Anterior cingulate cortex (tissue), 58 donors: ENCODE measurements at places on chromosomes 12 and 14.

- DNase-seq = no peak
Observed at GRCh38 chr14:68660495-68660894, 132.4 kb downstream of the ZFP36L1 start.

DNA sequence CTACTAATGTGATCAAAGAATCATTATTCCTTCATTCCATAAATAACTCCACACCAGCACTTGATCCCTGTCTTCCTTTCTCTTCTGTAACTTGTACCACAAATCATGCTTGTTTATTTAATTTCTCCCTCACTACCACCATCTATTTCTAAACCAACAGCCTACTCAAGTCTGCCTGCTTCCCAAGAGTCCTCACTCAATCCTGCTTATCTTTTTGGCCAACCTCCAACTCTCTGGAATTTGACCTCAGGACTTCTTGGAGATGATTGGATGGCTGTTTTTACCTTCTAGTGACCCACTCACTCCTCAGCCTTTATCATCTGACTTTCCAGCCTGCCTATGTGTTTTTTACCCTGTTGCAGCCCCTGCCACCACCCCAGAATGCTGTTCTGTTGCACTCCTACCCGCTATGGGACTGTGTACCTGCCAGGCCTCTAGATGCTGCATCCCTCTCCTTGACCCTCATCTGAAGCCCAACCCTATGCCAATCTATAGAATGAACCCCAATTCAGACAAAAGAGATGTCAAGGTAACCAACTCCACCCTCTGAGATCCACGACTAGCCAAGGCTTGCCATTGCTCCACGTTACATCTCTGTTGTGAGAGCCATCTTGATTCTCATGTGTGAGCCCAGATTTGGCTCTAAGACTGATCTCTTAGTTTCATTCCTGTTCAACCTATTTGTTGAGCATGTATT, 150.2 kb upstream of the PLEKHG7 start:
- no peak for DNase-seq

- DNase-seq = no peak
Observed at GRCh38 chr14:72714094-72714493, 179.8 kb downstream of the DPF3 start.

DNA sequence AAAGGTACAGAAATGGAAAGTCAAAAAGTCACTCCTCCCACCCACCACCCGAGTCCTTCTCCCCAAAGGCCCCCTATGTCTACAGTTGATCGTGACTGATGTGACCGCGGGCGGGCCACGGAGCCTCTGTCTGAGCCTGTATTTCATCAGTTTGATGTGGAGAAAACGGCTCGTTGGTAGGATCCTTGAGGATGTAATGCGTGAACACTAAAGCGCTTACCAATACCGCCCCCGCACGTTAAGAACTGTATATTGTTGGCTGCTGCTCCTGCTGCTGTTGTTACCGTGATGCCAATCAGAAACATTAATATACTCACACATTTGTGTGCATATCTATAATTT, 24.6 kb upstream of the UBC start:
- DNase-seq = no peak

DNA sequence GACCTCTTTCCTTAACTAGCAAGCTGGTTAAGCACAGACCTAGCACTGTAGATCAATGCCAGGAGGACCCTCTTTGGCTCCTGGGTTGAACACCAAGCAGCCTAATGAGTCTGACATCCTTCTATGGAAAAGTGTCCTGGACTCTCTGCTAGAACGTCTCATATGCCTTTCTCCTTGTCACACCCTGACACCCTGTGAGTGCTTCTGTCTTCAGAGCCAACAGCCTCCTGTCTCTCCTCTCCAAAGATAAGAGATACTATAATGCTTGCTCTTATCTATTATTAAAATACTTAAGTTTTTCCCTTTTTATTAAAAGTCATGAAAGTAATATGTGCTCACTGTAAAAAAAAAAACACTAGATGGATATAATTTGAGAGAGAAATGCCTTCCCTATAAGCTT, 222.7 kb downstream of the FOXN3 start:
- DNase-seq = no peak

DNA sequence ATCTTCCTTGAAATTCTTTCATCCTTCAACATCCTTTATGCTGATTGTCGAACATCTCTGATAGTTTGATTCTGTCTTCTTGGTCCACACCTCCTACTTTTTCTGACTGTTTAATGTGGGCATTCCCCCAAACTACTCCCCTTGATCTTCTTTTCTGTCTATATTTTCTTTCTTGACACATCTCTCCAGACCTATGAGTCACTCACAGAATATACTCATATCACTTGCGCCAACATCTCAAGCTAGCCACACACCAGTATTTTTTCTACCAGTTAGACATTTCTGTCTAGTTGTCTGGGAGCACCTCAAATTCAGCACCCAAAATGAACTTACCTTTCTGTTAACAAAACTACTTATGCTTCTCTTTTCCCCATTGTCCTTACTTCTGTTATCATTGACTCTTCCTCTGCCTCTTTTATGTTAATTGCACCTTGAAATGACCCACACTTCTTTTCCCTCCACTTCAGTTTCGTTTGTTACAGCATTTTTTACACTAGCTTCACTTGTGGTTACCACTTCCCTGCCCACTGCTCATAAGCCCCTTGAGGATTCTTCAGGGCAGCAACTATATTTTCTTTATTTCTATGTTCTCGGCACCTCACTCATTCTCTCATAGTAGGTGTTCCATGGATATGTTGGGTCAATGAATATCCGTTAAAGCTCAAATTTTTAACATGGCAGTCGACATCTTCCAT, 33.5 kb downstream of the TSHR start:
- DNase-seq = no peak

DNA sequence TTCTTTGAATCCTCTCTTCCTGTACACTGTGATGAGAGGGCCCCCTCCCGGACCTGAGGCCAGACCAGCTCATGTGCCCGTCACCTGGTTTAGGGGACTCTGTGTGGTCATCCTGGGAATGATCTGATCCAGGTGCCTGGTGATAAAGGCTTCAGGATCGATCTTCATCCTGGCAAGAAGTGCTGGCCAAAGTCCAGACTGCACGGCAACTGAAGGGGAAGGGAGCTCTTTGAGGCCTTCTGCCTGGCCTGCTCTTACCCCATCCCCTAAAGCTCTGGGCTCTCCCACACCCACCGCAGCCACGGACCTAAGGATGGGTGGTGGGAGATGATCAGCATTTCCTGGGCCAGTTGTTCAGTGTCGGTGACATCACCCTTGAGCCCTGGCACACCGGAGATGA, 31.8 kb downstream of the GCN1 start:
- DNase-seq = no peak

GRCh38 chr12:50927356-50927755, 25.0 kb upstream of the HIGD1C start:
- DNase-seq = no peak

GRCh38 chr14:22908601-22909000, 10.3 kb downstream of the RBM23 start:
- DNase-seq = no peak

DNA sequence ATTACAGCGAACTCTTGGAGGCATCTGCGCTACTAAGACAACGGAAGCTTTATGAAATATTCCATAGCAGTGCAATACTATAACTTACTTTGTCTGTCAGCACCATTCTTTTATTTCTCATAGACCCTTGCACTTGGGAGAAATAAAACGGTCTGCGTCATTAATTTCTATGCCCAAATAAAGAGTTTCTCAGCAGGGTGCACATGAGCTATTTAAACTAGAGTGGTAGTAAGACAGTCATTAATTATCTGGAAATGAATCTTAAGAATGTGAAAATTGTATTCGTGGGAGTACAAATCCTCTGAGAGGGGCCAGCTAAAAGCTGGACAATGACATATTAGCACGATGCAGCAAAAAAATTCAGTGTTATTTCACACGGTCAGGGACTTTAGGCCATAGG, 903.4 kb upstream of the FOXG1 start:
- no peak for DNase-seq

- no peak for DNase-seq
Observed at GRCh38 chr12:77943466-77943865, 112.8 kb downstream of the NAV3 start.

GRCh38 chr12:46263140-46264016, 5.5 kb downstream of the SLC38A1 start:
- DNase-seq = no peak

DNA sequence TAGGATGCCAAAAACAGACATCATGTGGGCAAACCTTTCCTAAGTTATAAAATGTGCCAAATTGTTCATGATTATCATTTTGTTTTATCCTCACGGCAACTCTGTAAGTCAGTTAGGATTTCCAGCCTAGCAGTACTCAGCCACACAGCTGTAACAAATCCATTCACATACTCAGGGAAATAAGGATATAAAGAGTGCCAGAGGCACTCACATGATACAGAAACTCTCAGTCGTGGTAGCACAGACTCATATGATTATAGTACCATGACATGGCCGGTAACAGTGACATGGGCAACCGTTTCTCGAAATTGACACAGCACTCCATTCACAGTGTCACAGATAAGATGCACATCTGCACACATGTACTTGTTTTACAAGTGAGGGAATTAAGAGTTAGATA, 344.2 kb downstream of the LRIG3 start:
- no peak for DNase-seq

DNA sequence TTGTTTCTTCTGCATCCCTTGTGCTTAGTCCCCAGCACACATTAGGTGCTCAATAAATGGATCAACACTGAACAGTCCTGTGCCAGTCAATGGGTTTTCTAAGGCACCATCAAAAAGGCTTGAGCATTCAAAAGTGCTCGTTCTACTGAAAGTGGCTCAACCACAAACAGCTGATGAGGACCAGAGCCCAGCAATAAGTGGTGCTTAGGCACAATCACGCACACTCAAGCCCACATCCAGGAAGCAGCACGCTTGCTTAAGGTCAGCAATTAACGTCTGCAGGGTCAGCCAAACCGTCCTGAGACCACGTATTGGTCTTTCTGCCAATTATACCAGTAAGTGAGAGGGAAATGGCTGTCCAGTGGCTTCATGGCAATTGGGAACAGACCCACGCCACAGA, 56.5 kb downstream of the PRIMA1 start:
- DNase-seq = no peak

DNA sequence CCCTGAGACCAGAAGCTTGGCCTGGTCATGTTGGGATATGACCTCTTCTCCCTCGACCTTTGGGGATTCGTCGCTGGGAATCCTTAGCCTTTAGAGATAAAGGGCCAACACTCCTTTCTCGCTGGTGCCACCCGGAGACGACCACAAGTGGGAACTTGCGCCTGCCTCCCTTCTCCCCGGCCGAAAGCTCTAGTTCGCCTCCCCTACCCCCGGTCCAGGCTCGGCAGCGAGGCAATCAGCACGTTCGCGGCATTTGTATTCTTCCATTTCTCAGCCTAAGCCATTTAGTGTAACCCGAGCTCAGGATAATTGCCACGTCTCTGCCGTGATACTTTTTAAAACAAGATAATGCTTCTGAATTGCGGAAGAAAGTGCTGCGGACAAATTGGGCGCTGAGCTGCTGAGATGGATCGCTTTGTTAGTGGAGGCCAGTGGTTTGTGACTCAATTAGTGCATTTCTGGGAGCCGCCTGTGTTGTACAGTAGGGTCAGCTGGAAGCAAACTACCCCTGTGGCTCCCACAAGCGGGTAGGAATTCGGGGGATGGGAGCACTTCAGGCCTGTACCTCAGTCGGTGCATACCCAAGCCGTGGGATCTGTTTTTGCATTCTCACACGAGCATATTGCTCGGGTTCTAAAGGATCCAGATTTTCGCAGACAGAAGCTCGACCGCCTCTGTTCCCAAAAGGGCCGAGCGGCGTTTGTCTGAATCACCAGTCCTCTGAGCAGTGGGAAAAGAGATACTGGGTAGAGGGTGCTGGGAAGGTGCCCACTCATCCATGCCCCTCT, 6.8 kb upstream of the SIX1 start:
- no peak for DNase-seq

- DNase-seq = no peak
Observed at GRCh38 chr12:67286257-67286656, 17.1 kb downstream of the CAND1 start.

- DNase-seq = no peak
Observed at GRCh38 chr14:23450379-23450778, 14.9 kb upstream of the MYH7 start.

DNA sequence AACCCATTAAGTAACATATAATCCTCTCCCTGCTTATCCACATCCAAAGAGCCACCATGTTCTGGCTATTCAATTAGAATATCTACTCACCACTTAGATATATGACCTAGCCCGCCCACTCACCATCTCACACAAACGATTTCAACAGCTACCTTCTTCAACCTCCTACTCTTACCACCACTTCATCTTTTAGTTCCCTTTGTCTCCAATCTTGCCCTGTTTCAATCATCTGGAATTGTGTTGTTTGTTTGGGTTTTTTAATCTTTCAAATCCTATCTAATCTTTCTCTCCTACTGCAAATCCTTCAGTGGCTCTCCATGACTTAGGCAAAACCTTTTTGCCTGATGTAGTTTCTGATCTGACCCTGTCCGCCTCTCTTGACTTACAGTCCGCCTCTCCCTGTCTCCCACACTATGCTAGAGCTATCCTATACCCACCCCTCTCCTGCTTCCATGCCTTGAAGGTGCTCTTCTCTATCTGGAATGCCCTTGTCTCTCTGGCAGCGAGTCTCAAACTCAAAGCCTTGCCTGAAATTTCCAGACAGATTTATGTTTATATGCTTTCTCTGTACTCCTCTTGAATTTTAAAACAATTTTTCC, 161.0 kb upstream of the CRY1 start:
- DNase-seq = no peak

- no peak for DNase-seq
Observed at GRCh38 chr12:43676183-43676813, 82.3 kb downstream of the PUS7L start.

GRCh38 chr12:98345308-98345876, 170.0 kb upstream of the TMPO start:
- DNase-seq = no peak

DNA sequence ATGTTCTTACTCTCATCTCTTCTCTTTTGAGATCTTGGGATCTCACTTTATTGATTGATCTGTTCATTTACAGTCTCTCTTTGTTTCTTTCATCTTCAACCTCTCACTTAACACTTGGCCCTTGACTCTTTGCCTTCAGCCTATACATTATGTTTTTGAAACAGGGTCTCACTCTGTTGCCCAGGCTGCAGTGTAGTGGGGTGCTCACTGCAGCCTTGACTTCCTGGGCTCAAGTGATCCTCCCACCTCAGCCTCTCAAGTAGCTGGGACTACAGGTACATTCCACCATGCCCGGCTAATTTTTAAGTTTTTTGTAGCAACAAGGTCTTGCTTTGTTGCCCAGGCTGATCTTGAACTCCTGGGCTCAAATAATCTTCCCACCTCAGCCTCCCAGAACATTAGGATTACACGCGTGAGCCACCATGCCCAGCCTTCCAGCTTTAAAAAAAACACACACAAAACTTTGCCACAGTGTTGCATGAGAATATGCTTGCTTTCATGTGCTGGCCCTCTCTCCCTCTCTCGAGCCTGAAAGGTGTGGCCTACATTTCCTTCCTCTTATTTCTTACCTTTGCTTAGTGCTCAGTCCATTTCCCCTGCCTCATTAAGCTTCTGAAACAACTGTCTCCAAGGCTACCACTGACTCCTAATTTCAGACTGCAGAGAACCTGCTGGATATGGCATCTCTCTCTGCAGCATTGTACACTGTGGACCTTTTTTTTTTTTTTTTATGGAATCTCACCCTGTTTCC, 9.9 kb downstream of the DIP2B start:
- no peak for DNase-seq
